ENCODE measurements at places on chromosomes 7 and 10.

- DNase-seq: no peak
Measured at GRCh38 chr7:138916275-138916674, 64.9 kb downstream of the KIAA1549 start.

DNA sequence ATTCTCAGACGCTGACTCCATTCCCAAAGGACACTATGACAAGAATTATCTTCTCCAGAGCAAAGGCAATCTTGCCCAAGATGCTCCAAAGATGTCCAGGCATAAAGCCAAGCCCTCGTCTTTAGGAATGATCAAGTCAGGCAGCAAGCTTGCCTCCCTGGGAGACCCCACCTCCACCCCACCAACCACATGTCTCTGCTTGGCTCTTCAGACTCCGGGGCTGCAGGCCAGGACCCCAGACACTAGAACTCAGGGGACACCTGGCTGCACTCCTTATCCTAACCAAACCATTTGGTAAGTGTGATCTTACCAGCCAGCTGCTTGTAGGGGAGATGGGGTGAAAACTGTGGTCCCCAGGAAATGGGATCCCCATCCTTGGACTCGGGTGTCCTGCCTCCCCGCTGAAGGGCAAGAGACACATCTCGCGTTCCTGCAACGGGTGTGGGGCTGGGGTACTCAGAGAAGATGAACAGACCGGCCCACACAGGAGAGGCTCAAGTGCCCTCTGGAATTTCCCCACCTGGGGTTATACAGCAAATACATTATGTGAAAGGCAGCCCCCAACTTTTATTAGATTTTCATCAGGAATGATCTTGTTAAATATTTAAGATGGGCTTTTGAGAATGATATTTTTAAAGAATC, 55.7 kb downstream of the INSIG1 start:
- DNase-seq: no peak

DNA sequence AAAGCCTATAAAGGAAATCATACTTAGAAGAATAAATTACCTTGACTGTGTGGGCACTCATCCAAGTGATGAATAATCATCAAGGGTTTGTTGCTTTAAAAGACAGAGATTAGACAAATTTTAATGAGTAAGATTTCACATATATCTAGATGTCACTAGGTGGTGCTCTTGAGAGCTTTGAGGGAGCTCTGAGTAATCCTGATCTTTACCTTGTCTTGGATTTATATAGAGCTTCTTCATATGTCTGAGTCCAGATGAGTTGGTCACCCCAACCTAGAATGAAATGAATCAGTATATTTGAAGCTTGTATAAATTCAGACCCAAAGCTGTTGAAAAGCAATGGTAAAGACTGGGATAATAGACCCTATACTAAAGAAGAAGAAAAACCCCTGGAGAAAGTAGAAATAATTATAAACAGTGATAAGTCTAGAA, 3.7 kb downstream of the AGR2 start:
- DNase-seq: no peak

GRCh38 chr7:10734595-10734994, 239.1 kb upstream of the PHF14 start:
- no peak for DNase-seq

DNA sequence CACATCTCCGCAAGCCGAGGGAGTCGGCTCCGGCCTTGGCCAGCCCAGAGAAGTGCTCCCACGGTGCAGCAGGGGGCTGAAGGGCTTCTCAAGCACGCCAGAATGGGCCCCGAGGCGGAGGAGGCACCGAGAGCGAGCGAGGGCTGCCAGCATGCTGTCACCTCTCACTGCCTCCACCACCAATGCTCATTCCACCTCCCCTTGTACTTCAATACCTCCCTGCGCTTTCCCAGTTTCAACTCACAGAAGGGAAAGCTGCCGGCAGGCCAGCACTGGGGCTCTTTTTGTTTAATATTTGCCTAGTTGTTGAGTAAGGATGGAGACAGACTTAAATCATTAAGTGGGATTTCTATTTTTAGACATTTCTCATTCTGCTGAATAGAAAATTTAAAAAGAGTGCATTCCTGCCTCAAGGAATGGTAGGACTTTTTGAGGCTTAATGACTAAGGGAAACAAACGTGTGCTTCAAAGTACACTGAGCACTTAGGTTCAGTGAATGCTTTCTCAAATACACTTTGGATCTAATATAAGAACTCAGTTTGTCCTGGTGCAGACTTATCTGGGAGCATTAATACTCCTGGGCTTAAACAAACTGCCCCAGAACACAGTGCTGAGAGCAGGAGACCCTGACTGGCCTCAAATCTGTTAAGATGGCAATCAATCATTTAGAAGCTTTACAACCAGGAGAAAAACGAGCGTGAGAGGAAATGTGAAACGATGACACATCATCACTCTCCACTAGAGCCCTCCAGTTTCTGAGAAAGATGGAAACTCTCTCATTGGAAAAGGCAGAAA, 131.2 kb downstream of the RALA start:
- DNase-seq: no peak

DNA sequence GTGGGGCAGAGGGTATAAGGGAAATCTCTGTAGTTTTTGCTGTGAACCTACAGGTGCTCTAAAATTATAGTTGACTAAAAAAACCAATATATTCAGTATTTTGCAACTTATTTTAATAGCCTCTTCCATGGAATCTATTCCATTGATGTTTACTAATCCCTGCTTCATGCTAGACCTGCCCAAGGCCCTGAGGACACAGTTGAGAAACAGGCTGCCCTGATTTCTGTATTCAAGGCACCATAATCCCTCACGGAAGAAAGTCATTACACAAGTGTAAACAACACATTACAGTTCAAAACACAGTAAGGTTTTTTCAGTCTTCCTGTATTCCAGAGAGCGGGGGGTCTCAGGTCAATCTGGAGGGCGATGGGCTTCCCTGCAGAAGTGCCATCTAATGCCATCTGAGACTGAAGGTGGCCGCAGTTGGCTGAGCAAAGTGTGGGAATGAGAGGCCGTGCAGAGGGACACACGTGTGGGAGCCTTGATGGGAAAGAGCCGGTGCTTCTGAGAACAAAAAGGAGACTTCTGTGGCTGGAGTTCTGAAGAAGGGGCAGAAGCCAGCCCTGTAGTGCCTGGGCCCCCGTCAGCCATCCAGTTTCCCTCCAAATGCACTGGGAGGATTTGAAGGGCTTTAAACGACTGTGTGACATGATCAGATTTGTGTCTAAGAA, 146.9 kb downstream of the PTPN20 start:
- no peak for DNase-seq

GRCh38 chr10:61974601-61975390, 73.3 kb downstream of the ARID5B start:
- no peak for DNase-seq

- no peak for DNase-seq
Measured at GRCh38 chr7:71824006-71824760, 588.0 kb downstream of the CALN1 start.

DNA sequence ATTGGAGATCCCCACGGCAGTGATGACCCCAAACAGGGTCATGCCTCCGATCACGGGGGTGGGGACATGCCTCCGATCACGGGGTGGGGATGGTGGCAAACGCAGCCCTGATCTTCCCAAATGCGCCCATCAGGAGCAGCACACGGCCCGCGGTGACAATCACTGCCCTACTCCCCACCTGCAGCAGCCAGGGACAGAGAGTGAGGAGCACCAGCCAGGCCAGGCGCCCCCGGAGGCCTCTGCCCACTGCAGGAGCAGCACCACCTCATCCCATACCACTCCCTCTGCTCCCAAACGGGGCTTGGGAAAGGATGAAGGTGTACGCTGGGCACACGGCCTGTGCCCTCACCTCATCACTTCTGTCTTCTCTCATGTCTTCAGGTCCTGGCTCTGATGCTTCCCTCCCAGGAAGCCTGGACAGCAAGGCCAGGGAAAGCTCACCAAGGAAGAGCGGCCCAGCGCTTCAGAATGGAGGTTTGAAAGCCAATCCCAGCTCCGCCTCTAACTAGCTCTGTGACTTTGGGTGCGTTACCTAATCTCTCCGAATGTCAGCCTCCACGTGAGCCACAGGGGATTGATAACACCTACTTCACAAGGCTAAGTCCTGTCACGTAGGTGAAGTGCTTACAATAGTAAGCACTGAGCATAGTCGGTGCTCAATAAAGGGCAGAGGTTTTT, 37.1 kb downstream of the STRA8 start:
- DNase-seq: no peak

- no peak for DNase-seq
Measured at GRCh38 chr7:77409005-77409738, 7.0 kb downstream of the GSAP start.

DNA sequence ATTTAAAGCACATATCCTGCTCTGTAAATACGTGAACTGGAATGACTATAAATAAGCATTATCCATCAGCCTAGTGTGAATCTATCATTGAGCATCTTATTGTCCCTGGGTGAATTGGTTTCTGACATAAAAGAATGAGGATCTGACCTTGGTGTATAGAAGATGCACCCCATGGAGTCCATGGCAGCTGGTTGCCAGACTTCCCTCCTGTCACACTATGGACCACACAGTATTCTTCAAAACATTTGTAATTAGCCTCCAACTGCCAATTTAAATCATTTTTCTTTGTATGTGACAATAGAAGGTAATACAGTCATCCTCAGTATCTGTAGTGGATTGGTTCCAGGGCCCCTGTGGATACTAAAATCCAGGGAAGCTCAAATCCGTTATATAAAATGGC, 238.1 kb upstream of the ZWINT start:
- no peak for DNase-seq

Measured in activated T-cell treated with anti-CD3 and anti-CD28 coated beads for 48 hours (primary cell).